ENCODE measurements at places on chromosomes 7 and 10.
A peak's percentile ranks its signal among the peaks of the same experiment; 100 is the strongest.

- DNase-seq = peak; percentile 54
These were observed 21.0 kb downstream of the ZCWPW1 start for GRCh38 chr7:100407285-100408180.

DNA sequence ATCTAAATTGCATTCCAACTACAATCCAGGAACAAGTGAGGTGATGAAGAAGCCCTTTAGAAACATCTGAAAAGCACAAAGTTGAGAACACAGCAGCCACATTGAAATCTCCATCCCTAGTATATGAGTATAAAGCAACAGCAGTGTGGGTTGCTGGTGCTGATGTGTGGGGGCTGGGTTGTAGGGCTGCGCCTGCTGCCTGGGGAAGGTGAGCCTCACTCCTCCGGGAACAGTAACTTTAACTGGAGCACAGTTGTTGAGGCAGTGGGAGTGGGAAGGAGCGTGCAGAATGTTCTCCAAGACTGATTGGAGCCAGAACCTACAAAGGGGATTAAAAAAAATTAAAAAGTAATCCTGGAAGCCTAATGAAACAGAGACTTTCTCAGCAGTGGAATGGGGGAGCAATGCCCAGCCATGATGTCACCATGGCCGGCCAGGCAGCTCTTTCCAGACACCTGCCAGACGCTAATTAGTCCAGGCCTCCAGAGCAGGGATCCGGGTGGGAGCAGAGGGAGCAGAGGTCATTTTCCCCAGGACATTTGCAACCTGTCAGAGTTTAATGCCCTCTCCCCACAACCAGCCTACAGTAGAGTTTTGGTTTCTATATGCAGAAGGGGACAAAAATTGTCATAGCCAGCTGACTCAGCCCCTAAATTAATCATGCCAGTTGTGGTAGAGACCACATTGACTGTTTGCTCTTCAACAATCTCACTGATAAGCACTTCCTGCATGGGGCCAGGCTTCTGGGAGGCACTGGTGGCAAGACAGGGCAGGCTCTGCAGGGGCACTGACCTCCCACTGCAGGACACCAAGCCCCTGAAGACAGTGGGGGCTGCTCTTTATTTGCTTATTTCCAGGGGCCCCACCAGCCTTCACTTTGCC lies 133.0 kb upstream of the ZNF32 start:
- DNase-seq = peak; percentile 26

- DNase-seq = no peak
These were observed 317.0 kb downstream of the BMPER start for GRCh38 chr7:34222316-34222715.

DNA sequence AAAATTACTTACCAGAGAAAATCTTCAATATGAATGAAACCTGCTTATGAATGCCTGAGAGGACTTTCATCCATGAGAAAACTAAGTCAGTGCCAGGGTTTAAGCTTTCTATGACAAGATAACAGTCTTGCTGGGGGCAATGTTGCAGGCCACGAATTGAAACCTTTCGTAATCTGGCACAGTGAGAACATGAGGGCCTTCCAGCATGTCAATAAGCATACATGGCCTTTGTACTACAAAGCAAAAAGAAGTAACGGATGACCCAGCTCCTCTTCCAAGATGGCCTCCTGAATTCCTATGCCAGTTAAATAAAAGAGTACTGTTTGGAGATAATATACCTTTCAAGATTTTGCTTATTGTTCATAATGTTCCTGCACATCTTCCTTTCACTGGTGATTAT lies 270.6 kb upstream of the PHF14 start:
- no peak for DNase-seq

- DNase-seq = no peak
These were observed 7.2 kb upstream of the SNX10 start for GRCh38 chr7:26284477-26284876.

DNA sequence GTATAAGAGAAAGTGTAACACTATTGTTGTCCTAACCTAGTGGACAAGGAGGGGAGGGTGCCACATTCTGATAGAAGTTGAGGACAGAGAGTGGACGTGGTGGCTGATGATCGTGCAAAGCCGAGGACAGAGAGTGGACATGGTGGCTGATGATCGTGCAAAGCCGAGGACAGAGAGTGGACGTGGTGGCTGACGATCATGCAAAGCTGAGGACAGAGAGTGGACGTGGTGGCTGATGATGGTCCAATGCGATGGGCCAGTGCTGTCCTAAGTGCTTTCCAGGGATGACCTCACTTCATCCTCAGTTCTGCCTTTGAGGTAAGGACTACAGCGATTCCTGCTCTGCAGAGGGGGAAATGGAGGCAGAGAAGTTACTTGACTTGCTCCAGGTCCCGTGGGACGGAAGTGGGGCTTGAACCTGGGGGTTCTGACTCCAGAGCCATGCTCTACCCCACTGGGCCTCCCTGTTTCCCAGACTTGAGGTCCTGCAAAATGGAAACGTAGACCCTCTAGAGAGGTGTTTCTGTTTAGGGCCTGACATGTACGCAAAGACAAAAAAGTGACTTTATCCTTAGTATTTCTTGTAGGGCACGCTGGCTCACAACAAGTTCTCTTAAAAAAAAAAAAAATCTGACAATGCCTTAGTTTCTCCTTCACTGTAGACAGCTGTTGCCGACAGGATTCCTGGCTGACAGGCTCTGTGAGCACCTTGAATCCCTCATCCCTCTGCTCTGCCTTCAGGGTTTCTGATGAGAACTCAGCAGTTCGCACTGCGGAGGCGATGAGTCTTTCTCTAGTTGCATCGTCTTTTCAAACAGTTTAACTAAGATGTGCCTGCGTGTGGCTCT lies 20.3 kb upstream of the NCAPG2 start:
- no peak for DNase-seq
